ENCODE measurements at places on chromosomes 2 and 18. TPM values are rescaled to one million over a fixed set of nuclear protein-coding genes. Genes with fewer than 3 reads are reported as not detected.

- no peaks in the 10 kb centered on the region for H3K27me3 ChIP-seq
- H3K4me1 ChIP-seq, result peaks cover 11% of the 10 kb centered on the region
- DNase-seq, result no peak
- peaks cover 38% of the 10 kb centered on the region for H3K36me3 ChIP-seq
- no peak overlapping the region for H3K4me3 ChIP-seq
These were observed 32.4 kb downstream of the ORC2 start for GRCh38 chr2:200930947-200931626.

GRCh38 chr2:237568121-237568660 is 1.8 kb downstream of the PRLH start:
- H3K27me3 ChIP-seq, result peaks cover 7% of the 10 kb centered on the region
- H3K27ac ChIP-seq, result no peak overlapping the region
- no peak overlapping the region for H3K4me3 ChIP-seq
- DNase-seq, result no peak
- no peaks in the 10 kb centered on the region for H3K4me1 ChIP-seq
- no peaks in the 10 kb centered on the region for H3K36me3 ChIP-seq

Gene CYB5A
- 27.1 TPM for total RNA-seq

DNA sequence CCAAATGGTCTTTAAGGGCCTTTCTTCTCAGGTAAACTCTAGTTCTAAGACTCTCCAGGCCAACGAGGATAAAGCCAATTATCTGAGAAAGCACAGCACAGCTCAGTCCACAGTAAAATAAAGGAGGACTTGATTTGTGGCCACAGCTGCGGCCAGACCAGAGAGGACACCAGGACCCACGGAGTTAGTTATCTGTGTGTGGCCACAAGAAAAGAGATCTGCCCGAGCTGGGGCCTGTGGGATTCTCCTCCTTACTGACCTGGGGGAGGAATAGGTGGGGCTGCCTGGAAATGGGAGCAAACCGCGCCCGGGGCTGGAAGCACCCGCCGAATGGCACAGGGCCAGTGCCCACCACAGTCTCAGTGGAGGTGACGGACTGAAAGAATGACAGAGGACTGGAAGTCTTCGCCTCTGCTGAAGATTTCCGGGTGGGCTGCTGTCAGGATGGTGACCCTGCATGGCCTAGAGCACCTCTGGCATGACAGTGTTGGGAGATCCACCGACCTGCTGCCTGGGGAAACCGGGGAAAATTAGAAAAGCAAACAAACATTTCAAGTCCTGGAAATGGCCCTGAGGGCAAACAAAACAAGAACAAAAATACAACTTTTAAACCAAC is 13.3 kb downstream of the PROC start:
- no peaks in the 10 kb centered on the region for H3K4me1 ChIP-seq
- H3K36me3 ChIP-seq, result no peaks in the 10 kb centered on the region
- H3K27ac ChIP-seq, result no peak overlapping the region

GRCh38 chr18:3722649-3723433 is 272.9 kb downstream of the TGIF1 start:
- no peak for DNase-seq
- no peak overlapping the region for H3K4me3 ChIP-seq

Gene GRB14
- not detected for total RNA-seq

DNA sequence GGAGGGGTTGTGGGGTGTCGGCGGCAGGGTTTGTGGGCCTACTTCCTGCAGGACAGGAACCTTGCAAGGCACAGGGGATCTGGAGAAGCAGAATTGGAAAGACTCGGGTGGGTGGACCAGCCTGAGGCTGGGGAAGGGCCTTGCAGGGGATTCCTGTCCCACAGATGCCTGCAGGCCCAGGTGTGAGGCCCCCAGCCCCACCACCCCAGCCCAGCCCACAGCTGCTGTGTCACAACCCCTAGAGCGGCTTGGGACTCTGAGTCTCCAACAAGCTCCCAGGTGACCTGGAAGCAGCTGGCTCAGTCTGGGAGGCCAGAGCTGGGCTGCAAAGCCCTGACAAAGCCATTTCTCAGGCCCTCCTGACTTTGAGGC is 93.1 kb downstream of the ZFP36L2 start:
- H3K4me1 ChIP-seq, result peaks cover 99% of the 10 kb centered on the region
- H3K27ac ChIP-seq, result peak overlapping the region; percentile 99
- peaks cover 6% of the 10 kb centered on the region for H3K36me3 ChIP-seq
- no peaks in the 10 kb centered on the region for H3K27me3 ChIP-seq
- peak overlapping the region; percentile 64 for H3K4me3 ChIP-seq
- peak; percentile 62 for DNase-seq

Gene ARHGAP15
- 101 TPM for total RNA-seq

GRCh38 chr18:79987566-79987965 is 797 bp downstream of the TXNL4A start:
- peak overlapping the region; percentile 80 for H3K27ac ChIP-seq
- peaks cover 26% of the 10 kb centered on the region for H3K36me3 ChIP-seq
- no peak for DNase-seq
- H3K4me1 ChIP-seq, result peaks cover 48% of the 10 kb centered on the region
- no peaks in the 10 kb centered on the region for H3K27me3 ChIP-seq
- H3K4me3 ChIP-seq, result peak overlapping the region; percentile 87

DNA sequence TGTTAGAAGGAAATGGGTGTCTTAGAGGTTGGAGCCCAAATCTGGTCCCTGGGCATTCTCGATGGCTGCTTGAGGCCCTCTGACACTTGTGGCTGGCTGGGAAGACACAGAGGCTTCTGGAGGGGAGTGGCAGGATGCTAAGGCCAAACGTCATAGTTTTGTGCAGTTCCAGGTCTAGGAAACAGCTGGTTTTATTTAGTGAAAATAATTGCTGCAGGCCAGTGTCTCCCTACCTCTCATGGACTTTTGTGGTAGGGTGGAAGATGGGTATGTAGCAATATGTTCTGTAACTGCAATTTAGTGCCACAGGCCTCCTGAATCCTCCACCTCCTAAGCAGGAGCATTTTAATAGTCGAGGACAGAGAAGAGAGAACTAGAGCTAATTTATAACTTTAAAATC is 32.2 kb upstream of the SPRED2 start:
- no peak for DNase-seq
- peaks cover 24% of the 10 kb centered on the region for H3K27me3 ChIP-seq
- H3K4me3 ChIP-seq, result no peak overlapping the region
- H3K4me1 ChIP-seq, result no peaks in the 10 kb centered on the region
- H3K27ac ChIP-seq, result no peak overlapping the region
- H3K36me3 ChIP-seq, result no peaks in the 10 kb centered on the region

DNA sequence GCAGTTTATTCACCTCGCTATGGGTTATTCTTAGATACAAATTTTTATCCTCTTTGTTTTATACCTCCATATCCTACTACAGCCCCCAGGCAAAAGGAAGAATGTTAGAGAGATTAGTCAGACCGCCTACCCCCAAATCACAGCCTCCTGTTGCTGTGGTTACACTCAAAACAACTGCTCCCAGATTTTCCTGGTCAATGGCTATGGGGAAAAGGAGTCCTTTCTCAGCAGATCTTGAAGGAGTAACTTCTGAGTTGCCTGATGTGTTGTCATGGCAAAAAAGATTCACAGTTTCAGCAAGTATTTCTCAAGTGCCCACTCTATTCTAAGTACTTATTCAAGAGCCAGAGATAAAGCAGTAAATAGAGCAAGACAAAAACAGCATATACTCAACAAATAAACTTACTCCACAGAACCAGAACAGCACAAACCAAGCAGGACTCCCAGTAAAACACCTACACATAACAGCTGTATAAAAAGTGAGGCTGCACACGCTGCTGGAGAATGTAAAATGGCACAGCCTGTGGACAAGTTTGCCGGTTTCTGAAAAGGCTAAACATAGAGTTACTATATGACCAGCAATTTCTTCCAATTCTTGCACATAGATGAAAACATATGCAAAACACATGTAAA is 104.8 kb downstream of the NOL10 start:
- H3K4me1 ChIP-seq, result peaks cover 1% of the 10 kb centered on the region
- no peak overlapping the region for H3K4me3 ChIP-seq
- peaks cover 20% of the 10 kb centered on the region for H3K36me3 ChIP-seq

- no peak overlapping the region for H3K27ac ChIP-seq
- H3K27me3 ChIP-seq, result no peaks in the 10 kb centered on the region
- DNase-seq, result no peak
These were observed 92.9 kb upstream of the ZSWIM2 start for GRCh38 chr2:186941853-186942252.

Gene VWC2L
- total RNA-seq, result not detected

- no peak overlapping the region for H3K4me3 ChIP-seq
- H3K27ac ChIP-seq, result no peak overlapping the region
- no peak for DNase-seq
- H3K4me1 ChIP-seq, result no peaks in the 10 kb centered on the region
- no peaks in the 10 kb centered on the region for H3K36me3 ChIP-seq
These were observed 110.0 kb upstream of the STPG4 start for GRCh38 chr2:47265158-47265557.

DNA sequence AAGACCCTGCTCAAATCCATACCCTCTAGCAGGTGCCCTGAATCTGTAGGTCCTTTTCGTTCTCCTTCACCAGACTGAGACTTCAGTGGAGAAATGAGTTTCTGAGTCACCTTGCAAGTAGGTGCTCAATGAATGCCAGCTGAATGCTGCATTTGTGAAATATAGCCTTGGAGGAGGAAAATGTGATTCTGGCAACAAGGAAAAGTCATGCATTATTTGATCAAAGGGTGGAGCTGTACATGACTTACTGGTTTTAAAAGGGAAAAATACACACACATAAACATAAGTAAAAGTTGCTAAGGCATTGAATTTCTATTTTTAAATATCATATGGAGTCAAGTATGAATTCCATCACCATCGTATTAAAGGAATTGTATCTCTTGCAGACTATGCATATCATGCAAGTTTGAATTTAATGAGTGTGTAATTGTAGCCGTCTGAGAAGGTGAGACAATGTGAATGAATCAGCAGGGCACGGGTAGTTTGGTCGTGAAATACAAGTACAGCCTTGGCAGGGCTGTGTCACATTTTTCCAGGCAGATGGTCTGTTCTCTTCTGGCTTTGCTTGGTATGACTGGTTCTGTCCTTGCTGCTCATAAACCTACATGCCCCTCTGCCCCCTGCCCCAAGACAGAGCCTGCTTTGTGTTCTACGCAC is 160.8 kb downstream of the COL6A3 start:
- no peak overlapping the region for H3K27ac ChIP-seq
- H3K36me3 ChIP-seq, result no peaks in the 10 kb centered on the region
- peaks cover 40% of the 10 kb centered on the region for H3K27me3 ChIP-seq
- DNase-seq, result no peak

Gene DOCK10
- 271 TPM for total RNA-seq

Gene NT5C1B
- total RNA-seq, result not detected

GRCh38 chr18:23539911-23540525 is 36.7 kb downstream of the RMC1 start:
- no peaks in the 10 kb centered on the region for H3K27me3 ChIP-seq
- H3K4me1 ChIP-seq, result peaks cover 35% of the 10 kb centered on the region
- peak overlapping the region; percentile 53 for H3K27ac ChIP-seq
- no peak for DNase-seq
- peak overlapping the region; percentile 1 for H3K4me3 ChIP-seq

DNA sequence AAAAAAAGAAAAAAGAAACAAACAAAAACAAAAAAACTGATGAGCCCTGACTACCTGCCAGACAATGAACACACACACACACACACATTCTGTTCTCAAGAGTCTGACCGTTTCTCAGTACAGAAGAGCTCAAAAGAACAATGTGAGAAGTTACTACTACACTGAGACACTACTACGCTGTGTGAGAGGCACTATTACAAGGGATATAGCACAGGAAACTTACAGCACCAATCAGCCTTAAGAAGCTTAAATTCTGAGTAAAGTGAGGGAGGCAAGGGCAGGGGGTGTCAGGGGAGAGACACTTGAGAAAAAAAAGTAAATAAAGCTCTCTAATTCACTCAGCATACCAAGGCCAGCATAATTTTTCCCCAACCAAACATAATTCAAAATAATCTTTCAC is 32.5 kb downstream of the WDR33 start:
- H3K36me3 ChIP-seq, result peaks cover 25% of the 10 kb centered on the region
- H3K4me1 ChIP-seq, result peaks cover 8% of the 10 kb centered on the region
- H3K27me3 ChIP-seq, result no peaks in the 10 kb centered on the region
- no peak overlapping the region for H3K27ac ChIP-seq
- H3K4me3 ChIP-seq, result no peak overlapping the region
- DNase-seq, result no peak

GRCh38 chr2:25252291-25253152 is 84.1 kb upstream of the POMC start:
- peak; percentile 72 for DNase-seq
- peak overlapping the region; percentile 75 for H3K4me3 ChIP-seq
- H3K27ac ChIP-seq, result peak overlapping the region; percentile 55
- H3K36me3 ChIP-seq, result peaks cover 22% of the 10 kb centered on the region
- H3K27me3 ChIP-seq, result no peaks in the 10 kb centered on the region

- H3K4me1 ChIP-seq, result peaks cover 22% of the 10 kb centered on the region
- no peak for DNase-seq
- H3K27ac ChIP-seq, result peak overlapping the region; percentile 9
These were observed 1.1 kb upstream of the SPAST start for GRCh38 chr2:32061973-32062861.

DNA sequence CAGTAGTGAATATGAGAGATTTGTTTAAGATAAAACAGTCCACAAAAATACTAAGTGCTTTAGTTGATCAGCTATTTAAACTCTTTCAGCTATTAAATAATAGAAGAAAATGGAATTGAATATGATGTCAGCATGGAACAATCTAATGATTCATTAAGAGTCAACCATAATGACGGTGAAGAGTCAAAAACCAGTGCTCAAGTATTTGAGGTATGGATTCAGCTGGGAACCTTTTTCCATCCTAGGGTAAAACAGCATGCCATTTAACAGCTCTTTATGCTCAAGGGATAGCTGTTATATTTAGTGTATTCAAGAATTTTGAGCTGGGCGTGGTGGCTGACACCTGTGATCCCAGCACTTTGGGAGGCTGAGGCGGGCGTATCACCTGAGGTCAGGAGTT is 29.7 kb downstream of the CARF start:
- no peak overlapping the region for H3K27ac ChIP-seq
- DNase-seq, result no peak
- no peak overlapping the region for H3K4me3 ChIP-seq
- H3K36me3 ChIP-seq, result peaks cover 39% of the 10 kb centered on the region

GRCh38 chr2:147365622-147366021 is 479.2 kb upstream of the ACVR2A start:
- peaks cover 9% of the 10 kb centered on the region for H3K4me1 ChIP-seq
- no peak for DNase-seq
- H3K36me3 ChIP-seq, result no peaks in the 10 kb centered on the region
- no peaks in the 10 kb centered on the region for H3K27me3 ChIP-seq
- no peak overlapping the region for H3K4me3 ChIP-seq

Gene GAREM1
- not detected for total RNA-seq

Gene ABCG8
- total RNA-seq, result not detected

DNA sequence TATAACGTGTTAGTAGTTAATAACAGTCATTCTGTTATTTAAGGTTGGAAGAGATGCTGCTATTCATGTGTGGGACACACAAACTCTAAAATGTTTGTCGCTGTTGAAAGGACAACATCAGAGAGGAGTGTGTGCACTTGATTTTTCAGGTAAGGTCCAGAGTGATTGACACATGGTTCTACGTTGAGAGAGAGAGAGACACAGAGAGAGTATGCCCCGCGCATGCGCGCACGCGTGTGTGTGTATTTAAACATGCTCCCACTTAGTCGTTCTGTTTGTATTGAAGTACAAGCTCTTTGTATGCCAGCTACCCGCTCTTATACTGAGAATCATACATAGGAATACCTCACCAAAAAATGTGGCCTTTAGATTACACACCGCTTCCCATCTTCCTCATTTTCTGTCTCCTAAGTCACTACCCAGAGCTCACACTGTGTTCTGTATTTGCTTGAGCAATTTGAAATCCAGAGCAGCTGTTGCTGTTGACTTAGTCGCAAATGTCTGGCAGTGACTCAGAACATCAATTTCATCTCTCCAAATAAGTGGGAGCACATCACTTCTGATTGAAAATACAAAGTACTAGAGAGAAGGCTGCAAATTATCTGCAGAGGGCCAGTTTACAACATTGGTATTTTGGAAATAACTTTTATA is 148.1 kb downstream of the EML6 start:
- no peak for DNase-seq
- no peak overlapping the region for H3K27ac ChIP-seq
- H3K4me1 ChIP-seq, result peaks cover 12% of the 10 kb centered on the region
